ENCODE measurements at places on chromosomes 11 and 22. TPM values are rescaled to one million over a fixed set of nuclear protein-coding genes. Genes with fewer than 3 reads are reported as not detected.

The ACAT1 gene
- 158 TPM for total RNA-seq

The SLC43A1 gene
- 13.5 TPM for total RNA-seq

The BBOX1 gene
- not detected for total RNA-seq

The SCGB1C1 gene
- not detected for total RNA-seq

The MRGPRX4 gene
- 0.87 TPM for total RNA-seq

The NNMT gene
- total RNA-seq = 52.1 TPM
